Stimulated activated CD4-positive, alpha-beta T cell treated with anti-CD3 and anti-CD28 coated beads, Interleukin-4, amount 100 ng/mL, for 48 hours (primary cell): ENCODE measurements at places on chromosomes 2 and 18.

DNA sequence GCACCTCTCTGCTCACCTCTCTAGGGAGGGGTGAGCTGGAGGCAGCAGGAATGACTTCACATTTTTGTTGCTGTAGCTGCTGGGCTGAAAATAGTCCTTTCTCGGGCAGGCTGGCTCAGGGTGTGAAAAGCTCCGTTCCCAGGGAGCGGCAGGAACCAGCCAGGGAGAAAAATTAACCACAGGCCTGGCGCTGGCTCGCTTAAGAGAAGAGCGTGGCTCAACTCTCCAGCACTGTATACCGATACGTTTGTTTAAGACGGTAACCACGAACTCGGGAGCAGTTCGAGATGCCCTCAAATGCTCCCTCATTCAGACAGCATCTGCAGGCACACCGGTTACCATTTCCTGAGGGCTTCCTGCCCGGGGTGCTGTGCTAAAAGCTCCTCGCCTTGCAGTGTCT lies 129.6 kb downstream of the CELF4 start:
- no peak for DNase-seq

GRCh38 chr18:57534511-57534909 lies 52.0 kb downstream of the FECH start:
- DNase-seq = no peak

- DNase-seq = no peak
Observed at GRCh38 chr18:32469691-32470459, 807 bp downstream of the GAREM1 start.

- no peak for DNase-seq
Observed at GRCh38 chr18:63683152-63683551, 19.6 kb upstream of the SERPINB11 start.

DNA sequence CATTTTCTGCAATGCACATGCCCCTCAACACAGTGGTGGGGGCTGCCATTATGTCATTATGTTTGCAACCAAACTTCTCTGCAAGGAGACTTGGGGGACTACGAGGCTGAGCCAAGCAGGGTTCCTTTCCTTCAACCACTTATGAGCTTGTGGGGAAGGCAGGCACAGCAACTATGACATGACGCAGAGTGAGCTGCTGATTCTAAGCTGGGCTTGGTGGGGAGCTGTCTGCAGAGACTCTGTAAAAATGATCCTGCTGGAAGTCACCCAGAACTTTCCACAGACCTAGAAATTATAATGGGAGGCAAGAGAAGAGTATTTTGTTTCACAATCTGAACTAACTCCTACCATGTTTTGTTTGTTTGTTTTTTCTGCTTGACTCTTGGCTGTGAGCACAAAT lies 55.6 kb downstream of the INPP5D start:
- DNase-seq = no peak

- no peak for DNase-seq
Observed at GRCh38 chr2:63820969-63821368, 20.7 kb upstream of the UGP2 start.

- no peak for DNase-seq
Observed at GRCh38 chr18:48754993-48755473, 195.7 kb downstream of the SMAD7 start.

GRCh38 chr18:34697233-34697632 lies 12.9 kb upstream of the DTNA start:
- DNase-seq = no peak

GRCh38 chr2:172442072-172442895 lies 14.9 kb downstream of the ITGA6 start:
- peak; percentile 66 for DNase-seq

GRCh38 chr2:28544405-28544921 lies 48.6 kb downstream of the PLB1 start:
- DNase-seq = no peak

GRCh38 chr2:42446503-42447271 lies 47.1 kb downstream of the KCNG3 start:
- no peak for DNase-seq

DNA sequence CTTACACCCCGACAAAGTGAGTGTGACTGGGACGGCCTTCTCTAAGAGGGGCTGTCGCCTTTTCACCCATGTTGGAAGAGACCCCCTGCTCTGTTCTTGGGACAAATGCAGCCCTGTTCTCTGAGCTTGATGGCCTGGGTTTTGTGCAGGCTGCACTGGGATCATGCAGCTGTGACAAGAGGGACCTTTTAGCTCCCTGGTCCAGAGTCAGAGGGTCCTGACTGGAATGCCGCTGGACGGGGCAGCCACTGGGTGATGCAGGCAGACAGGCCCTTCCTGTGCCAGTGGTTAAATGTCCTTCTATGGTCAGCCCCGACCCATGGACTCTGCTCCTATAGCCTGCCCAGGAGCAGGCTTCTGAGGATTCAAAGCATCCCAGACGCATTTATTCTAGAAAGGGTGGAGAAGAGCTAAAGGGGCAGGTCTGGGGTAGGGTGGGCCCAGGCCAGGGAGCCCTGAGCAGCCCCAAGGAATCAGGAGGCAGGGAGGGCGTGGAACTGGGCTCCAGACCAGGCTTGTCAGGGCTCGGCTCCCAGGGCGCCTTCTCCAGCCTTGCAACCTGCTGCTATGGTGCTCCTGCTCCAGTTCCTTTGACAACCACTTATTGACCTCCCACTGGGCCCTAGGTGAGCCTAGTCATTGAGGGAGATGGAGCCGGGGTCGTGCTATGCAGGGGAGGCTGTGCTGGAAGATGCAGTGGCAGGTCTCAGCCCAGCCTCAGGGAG lies 277.9 kb upstream of the HS6ST1 start:
- no peak for DNase-seq

DNA sequence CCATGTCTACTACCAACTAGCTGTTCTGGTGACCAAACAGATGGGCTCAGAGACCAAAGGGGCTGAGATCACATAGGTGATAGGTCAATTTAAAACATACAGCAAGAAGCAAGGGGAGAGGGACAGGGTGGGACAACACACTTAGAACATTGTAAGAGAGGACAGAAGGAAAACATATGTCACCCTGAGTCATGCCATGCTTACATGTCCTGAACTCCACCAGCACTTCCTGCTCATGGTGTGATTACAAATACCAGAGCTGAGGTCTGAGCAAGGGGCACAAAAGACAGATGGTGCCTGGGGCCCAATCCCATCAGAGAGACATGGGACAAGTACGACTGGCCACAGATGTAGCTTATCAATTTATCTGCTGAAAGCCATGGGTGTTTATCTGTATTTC lies 28.7 kb upstream of the GALNT14 start:
- DNase-seq = no peak

DNA sequence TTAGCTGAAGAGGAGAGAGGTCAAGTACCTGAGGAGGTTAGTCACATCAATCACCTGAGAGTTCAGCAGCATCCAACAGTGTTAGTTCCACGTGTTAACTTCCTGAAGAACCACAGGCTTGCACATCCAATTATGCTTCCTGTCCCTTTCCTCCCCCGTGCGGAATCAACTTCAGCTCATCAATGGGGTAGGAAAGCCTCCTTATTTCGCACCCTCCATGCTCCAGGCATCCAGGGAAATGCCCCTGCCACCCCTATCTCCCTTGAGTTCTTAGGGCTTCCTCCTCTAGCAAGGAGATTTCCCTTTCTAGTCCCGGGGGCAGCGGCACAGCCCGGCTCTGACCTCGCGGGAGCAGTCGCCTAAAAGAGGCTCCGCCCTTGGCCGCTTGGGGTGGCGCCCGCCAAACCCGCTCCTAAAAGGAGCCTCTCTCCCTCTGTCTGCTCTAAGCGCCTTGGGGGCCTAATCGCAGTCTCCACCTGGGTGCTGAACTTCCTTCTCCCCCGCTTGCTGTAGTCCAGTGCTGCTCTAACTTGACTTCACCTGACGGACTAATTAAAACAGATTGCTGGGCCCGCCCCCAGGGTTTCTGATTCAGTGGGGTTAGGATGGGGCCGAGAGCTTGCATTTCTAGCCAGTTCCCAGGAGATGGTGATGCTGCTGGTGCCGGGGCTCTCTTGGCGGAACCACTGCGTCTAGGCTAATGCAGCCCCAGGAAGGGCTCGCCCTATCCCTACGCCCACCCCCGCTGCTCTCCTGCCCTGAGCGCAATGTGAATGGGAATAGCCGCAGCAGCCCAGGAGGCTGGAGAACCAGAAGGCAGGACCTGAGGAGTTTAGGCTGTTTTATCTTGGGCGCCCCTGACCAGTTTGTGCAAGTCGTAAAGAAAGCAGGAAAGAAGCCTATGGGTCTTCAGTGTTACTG lies 3.4 kb upstream of the TET3 start:
- DNase-seq = no peak

GRCh38 chr2:26668856-26669750 lies 23.4 kb upstream of the KCNK3 start:
- no peak for DNase-seq

- no peak for DNase-seq
Observed at GRCh38 chr2:239236043-239236807, 164.6 kb downstream of the HDAC4 start.

- no peak for DNase-seq
Observed at GRCh38 chr2:20438334-20439192, 8.3 kb upstream of the RHOB start.

DNA sequence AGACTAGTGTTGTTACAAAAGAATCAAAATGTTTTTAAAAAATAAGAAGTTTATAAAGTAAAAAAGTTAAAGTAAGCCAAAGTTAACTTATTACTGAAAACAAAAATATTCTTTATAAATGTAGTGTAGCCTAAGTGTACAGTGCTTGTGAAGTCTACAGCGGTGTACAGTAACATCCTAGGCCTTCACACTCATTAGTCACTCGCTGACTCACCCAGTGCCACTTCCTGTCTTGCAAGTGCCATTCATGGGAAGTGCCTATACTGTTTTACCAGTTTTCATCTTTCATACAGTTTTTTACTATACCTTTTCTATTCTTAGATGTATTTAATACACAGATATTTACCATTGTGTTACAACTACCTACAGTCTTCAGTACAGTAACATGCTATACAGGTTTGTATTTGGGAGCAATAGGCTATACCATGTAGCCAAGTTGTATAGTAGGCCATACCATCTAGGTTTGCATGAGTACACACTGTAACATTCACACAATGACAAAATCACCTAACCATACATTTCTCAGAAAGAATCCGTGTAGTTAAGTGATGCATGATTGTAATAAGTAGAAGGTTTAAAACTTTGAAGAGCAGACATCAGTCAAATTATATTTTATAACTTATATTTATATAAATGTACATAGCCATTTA lies 13.4 kb downstream of the SERPINB7 start:
- peak; percentile 50 for DNase-seq

- DNase-seq = no peak
Observed at GRCh38 chr2:220228310-220229006, 601.0 kb downstream of the SLC4A3 start.

DNA sequence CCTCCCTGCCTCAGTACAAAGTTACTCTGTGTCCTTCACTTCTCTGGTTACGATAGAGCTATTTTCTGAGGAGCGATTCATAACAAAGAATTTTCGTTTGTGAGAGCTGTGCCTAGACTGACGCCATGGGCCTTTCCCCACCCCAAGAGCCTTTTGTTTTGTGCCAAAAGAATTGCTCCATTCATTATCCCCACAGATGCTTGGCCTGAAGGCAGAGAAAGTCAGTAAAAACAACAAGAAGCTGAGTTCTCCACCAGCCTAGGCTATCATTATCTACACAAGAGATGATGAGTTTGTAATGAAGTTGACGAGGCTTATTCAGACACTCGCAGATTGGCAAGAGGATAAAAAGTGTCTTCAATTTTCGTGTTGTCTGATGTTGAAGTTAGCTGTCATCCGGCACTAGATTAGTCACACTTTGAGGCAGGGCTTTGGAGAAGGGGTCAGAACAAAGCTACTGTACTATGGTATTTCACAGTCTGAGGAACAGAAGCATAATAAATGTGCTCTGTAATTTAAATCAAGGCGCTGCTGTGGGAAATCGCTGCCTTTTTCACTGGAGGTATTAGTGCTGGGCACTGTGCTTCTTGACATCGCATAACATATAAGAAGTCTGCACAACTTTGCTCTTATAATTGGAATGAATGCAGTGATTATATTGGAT lies 278.4 kb upstream of the FIGN start:
- DNase-seq = no peak

DNA sequence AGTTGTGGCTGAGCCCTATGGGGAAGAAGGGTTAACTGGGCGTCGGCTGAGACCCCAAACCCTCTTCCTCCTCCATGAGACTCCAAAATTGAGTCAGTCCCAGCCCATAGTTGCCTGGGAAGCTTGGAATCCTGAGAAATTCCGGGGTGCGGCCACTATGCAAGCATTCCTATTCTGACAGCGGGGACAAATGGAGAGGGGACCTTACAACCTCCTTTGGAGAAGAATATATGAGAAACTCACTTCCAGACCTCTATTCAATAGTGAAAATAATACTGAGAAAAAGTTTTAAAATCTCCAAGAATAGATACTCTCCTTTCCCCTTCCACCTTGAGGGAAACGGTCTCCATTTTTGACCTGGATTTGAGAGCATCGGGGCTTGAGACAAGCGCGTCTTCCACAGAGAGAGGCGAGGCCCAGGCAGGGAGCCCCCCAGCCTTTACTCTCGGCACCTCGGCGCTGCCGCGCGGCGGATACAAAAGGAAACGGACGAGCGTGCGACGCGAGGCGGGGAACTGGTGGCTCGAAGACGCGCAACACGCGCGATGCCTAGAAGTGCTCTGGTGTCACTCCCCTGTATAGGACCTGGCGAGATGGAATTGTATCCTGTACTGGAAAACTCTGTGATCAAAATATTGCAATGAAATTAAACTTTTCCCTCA lies 11.1 kb downstream of the NR4A2 start:
- no peak for DNase-seq

- no peak for DNase-seq
Observed at GRCh38 chr2:70738159-70738558, 29.8 kb downstream of the ADD2 start.

DNA sequence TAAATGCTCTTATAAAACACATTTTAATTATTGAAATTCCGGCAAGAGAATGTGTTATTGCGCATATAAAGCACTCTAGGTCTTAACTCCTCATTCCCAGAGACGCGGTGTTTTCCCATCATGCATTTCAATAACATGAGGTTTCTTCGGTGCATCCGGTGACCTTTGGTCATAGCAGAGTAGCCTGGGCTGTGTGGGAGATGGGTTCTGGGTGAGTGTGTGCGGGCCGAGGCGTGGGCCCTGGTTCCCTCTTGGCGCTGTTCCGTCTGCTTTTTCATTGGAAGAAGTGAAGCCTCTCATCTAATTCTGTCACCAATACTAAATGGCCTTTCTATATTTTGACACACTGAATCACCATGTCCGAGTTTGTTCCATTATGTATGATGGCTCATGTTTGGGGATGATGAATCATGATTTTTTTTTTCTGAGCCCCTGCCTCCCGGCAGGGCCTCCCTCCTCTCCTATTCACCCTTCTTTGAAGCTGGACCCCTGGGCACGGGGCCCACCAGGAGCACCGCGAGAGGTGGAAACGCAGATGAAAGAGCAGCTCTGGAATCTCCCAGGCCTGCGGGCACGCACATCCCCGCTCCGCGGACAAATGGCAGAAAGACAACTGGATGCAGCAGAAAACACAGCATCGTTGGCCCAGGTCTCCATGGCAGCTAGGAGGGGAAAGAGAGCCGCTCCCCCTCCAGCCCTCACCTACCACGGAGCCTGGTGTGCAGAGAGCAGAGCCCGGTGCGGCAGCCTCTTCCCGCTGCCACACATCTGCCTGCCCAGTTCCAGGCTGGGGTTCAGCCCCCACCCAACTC lies 85.8 kb upstream of the HPCAL1 start:
- DNase-seq = no peak

- DNase-seq = no peak
Observed at GRCh38 chr18:2826581-2826980, 20.2 kb upstream of the EMILIN2 start.

GRCh38 chr2:200637901-200638300 lies 52.1 kb downstream of the AOX1 start:
- DNase-seq = no peak

- DNase-seq = no peak
Observed at GRCh38 chr2:219542931-219543595, 546 bp downstream of the CHPF start.
